D721Med (cell line): ENCODE measurements at places on chromosomes 2 and 18.

DNA sequence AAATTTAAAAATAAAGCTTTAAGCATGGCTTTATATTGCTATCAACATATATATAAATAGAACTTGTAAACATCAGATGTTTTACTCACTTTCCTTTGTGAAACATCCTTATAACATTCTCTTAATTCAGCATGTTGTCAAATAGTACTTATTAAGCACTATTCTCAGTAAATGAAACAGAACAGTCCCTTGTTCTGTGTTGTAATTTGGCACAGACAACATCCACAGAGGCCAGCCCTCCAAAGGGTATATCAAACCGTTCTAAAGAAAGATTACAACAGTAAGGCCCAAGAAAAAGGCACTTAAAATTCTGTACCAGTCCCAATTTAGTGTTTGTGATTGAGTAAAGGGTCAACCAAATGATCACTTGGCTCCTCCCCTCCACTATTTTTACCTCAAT is 46.0 kb downstream of the GAREM1 start:
- DNase-seq: no peak

DNA sequence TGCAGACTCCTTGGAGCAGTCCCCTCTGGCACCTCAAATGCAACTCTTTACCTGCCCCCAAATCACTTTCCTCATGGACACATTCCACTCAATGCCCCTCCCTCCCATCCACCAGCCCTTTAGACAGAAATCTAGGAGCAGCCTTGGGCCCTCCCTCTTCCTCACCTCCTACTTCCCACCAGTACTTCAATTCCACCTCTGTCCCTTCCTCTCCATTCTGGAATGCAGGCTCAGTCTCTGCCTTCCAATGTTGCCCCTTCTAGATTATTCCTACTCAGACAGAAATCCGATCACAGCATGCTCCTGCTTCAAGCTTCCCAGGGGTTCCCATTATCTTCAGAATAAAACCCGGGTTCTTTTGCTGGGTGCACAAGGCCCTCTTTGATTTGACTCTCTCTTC is 62.1 kb downstream of the MTHFD2 start:
- no peak for DNase-seq

DNA sequence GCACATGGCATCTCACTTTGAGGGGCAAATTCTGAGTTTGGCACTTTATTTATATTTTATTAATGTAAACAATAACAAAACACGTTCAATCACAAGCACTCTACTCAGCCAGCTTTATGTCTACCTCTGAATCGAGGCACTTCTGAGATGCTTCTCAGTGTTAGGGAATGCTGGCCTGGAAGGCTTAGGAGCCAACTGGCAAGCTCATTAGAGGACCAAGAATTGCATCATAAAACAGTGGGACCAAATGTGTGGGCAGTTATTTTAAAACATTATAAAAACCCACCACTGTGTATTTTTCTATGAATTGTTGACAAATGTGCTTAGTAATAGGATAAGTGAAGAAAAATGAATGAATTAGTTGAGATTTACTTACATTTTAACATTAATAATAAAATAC is 46.8 kb upstream of the SMIM21 start:
- no peak for DNase-seq

GRCh38 chr2:123993728-123994323 is 31.3 kb upstream of the CNTNAP5 start:
- no peak for DNase-seq

DNA sequence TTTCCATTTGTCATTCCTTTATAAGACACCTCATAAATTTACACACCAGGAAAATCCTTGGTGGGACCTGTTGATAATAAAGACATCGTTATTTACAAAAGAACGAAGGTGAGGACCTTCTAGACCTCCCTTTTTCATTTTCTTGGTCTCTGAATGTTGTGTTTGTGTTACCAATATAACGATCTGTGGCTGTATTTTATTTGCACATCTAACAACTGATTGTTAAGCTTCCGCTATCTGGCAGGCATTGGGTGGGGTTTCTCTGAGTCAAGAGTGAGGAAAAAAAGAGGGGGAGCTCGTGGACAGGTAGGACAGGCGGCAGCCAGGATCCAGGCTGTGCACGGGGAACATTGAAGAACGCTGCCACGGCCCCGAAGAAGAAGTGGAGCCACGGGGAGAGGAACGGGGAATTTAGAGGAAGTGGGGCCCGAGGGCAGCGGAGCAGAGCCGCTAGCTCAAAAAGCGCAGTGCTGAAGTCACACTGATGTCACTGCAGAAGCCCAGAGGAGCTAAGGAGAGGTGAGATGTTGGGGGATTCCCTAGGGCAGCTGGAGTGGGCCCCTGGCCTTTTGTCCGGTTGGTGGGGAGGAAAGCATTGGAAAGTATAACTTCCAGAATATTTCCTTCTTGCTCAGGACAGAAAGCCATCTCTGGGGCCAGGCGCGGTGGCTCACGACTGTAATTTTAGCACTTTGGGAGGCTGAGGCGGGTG is 20.9 kb upstream of the DNMT3A start:
- no peak for DNase-seq

GRCh38 chr2:182585001-182585400 is 131.1 kb upstream of the DNAJC10 start:
- DNase-seq: no peak

GRCh38 chr2:8737571-8738175 is 55.8 kb downstream of the ID2 start:
- no peak for DNase-seq

DNA sequence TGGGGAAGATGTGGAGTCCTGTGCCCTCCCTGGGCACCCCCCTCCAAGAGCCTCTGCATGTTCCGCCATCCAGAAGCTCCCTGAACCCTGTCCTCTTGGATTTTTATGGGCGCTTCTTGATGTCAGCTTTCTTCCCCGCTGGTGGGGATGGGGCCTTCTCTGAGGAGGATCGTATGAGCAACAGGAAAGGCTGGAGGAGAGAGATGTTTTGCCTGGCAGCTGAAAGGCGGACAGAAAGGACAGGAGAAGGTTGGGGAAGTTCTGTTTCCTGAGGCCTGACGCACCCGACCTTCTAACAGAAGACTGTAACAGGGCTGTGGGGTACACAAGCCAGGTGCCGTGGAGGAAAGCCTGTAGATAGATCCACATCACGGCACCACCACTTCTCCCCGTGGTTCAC is 238.8 kb downstream of the LDLRAD4 start:
- DNase-seq: no peak
